ENCODE measurements at places on chromosomes 1 and 21.
A peak's percentile ranks its signal among the peaks of the same experiment; 100 is the strongest.

DNA sequence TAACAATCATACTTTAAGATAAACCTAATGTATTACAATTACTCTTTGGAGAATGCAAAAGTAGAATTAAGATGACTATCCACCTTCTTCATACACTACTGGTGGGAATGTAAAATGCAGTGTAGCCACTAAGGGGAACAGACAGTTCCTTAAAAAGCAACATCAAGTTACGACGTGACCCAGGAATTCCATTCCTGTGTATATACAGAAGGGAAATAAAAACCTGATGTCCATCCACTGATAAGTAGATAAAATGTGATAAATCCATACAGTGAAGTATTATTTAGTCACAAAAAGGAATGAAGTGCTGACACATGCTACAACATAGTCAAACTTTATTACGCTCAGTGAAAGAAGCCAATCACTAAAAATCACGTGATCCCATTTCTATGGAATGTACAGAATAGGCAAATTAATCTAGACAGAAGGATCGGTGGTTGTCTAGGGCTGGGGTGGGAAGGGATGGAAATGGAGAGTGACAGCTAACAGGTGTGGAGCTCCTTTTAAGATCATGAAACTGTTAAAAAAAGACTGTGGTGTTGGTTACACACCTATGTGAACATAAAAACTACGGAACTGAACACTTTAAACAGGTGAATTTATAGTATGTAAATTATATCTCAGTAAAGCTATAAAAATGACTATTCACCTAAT lies 42.1 kb downstream of the NRIP1 start:
- no peak overlapping the region for H3K4me3 ChIP-seq
- no peaks in the 10 kb centered on the region for H3K36me3 ChIP-seq
- no peak for DNase-seq
- H3K27me3 ChIP-seq, result no peaks in the 10 kb centered on the region
- H3K4me1 ChIP-seq, result peaks cover 11% of the 10 kb centered on the region

DNA sequence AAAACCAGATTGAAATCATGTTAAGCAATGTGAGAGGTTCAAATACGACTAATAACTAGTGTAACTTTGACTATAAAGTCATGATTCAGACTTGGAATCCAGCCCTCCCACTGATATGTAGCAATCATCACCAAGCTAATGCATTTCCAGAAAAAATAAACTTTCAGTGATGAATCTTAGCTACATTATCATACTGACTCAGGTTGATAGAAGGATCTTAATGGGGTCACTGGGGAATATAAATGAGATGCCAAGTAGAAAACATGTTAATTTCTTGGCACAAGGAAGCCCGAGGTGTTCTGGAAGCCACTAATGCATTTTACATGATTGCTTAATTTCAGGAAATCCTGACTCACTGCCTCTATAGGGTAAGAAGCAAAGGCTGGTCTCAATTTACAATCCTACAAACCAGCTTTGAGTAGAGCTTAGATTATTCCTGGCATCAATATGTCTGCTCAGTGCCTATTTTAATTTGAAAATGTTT lies 67.7 kb downstream of the SELENOF start:
- no peak overlapping the region for H3K4me3 ChIP-seq
- H3K36me3 ChIP-seq, result no peaks in the 10 kb centered on the region
- no peak for DNase-seq
- no peak overlapping the region for H3K27ac ChIP-seq

DNA sequence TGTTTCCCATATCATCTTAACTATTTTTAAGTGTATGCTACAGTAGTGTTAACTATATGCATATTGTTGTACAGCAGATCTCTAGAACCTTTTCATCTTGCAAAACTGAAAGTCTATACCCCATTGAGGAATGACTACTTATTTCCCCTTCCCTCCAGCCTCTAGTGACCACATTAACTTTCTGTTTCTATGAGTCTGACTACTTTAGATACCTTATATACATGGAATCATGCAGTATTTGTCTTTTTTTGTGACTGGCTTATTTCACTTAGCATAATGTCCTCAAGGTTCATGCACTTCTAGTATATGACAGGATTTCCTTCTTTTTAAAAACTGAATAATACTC lies 96.5 kb upstream of the BTG3 start:
- H3K4me3 ChIP-seq, result no peak overlapping the region
- DNase-seq, result no peak
- H3K27me3 ChIP-seq, result no peaks in the 10 kb centered on the region
- no peaks in the 10 kb centered on the region for H3K36me3 ChIP-seq
- H3K4me1 ChIP-seq, result no peaks in the 10 kb centered on the region
- H3K27ac ChIP-seq, result no peak overlapping the region

DNA sequence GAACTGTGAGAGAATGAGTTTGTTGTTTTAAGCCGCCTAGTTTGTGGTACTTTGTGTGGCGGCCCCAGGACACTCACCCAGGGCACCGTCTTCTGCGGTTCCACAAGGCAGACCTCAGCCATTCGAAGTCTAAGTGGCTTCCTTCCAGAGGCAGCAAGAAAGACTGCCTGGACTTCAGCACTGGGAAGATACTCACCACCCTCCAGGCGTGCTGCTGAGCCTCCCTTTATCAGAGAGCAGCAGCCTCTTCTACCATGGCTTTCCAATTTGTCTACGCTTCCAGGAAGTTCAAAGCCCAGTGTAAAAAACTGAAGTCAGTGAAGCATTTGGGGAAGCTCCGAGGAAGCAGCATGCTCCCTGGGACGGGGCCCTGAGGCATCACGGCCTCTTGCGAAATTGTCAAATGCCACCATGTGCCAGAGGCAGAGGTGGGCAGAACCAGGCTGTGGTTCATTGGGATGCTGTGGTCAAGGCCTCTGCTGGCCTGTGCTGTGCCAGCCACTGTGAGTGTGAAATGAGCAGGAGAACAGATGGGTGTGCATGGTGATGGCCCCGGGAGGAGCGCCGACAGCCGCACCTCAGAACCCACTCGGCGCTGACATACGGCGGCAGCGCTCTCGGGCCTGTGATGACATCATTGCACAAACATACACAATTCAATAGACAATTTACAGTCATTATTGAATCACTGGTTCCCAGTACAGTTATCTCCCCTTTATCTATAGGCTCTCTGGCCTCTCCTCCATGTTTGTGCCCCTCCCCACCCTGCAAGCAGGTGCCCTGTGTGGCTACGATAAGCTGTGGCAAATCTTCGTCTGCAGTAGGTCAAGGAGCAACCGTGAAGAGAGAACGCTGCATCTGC lies 110.4 kb downstream of the PDE9A start:
- H3K4me3 ChIP-seq, result no peak overlapping the region
- no peaks in the 10 kb centered on the region for H3K4me1 ChIP-seq
- no peak for DNase-seq
- no peak overlapping the region for H3K27ac ChIP-seq
- no peaks in the 10 kb centered on the region for H3K36me3 ChIP-seq

DNA sequence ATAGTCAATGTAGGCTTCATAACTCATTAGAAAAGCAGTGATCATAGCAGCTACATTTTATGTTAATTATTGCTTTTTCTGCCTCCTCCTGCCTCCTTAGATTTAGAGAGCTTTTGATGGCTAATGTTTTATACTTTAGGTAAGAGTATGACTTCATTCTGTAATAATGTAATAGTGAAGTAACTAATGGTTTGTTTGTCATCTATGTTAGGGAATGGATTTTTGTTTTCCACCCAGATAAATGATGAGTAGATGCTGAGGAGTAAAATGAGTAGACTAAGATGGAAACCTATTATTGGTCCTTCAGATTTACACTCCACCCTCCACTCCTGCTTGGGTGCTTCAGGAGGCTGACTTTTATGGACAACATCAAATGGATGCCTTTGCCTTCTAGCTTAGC lies 170.6 kb downstream of the CTH start:
- no peak overlapping the region for H3K4me3 ChIP-seq
- H3K27me3 ChIP-seq, result no peaks in the 10 kb centered on the region
- no peaks in the 10 kb centered on the region for H3K4me1 ChIP-seq
- no peak overlapping the region for H3K27ac ChIP-seq

DNA sequence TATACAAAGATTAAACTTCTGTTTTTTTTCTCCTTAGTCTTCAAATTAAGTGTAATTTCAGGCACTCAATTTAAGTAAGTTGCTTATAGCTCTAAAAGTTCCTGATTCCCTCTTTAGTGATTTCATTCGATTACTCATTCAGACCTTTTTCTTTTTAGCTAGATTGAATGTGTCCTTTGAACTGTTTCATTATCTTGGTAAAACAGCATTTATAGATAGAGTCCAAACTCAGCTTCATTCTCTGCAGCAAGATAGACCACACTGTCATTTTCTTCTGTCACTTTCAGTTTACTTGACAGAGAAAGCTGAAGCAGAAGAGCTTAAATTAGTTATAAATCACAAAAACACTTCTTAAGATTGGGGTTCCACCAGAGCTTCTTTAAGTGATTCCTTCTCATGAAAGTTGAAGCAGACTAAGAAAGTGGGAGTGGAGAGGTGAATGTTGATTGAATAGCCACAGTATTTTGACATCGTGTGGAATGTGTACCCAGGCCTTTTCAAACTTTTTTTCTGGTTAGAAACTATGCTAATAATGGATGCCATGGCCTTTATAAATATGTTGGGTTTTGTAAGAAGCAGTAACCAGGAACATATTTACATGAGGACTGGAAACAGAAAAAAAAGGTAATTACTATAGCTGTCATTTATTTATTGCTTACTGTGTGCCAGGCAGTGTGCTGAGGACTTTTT lies 52.2 kb downstream of the ZBTB40 start:
- peaks cover 6% of the 10 kb centered on the region for H3K4me1 ChIP-seq
- no peak overlapping the region for H3K4me3 ChIP-seq
- H3K27ac ChIP-seq, result no peak overlapping the region
- H3K27me3 ChIP-seq, result no peaks in the 10 kb centered on the region
- no peak for DNase-seq

GRCh38 chr1:23558140-23558871 lies 995 bp downstream of the ID3 start:
- no peaks in the 10 kb centered on the region for H3K36me3 ChIP-seq
- peaks cover 32% of the 10 kb centered on the region for H3K4me1 ChIP-seq

GRCh38 chr1:15296585-15297321 lies 49.7 kb downstream of the FHAD1 start:
- no peaks in the 10 kb centered on the region for H3K27me3 ChIP-seq
- H3K4me1 ChIP-seq, result peaks cover 16% of the 10 kb centered on the region
- DNase-seq, result no peak
- no peaks in the 10 kb centered on the region for H3K36me3 ChIP-seq

DNA sequence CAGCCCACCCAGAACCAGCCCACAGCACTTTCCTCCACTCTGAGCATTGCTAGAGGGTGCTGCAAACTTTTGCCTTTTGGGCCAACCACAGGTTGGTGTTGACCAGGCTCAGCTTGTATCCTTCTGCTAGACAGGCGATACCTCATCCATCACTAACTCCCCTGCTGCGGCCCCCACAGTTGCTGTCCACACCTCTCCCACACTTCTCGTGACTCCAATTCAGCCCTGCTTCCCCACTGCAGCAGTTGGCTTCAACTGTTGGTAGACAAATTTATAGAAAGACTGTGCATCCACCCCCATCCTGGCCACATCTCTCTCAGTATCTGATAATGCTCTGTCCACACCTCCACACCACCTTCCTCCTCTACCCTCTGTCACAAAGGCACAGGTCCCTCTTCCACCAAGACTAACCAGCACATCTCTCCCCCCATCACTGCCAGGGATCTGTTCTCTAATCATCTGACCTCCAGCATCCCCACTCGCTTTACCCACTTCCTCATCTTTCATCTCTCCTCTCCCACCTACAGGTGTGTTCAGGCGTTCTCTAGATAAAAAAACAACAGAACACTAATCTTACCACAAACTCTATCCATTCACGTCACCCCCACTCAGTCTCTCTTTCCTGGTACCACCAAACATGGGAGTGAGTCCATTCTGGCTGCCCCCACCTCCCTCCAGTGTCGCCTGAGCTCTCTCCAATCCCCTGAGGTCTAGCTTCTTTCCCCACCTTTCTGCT lies 15.8 kb upstream of the SLC25A44 start:
- no peaks in the 10 kb centered on the region for H3K27me3 ChIP-seq
- H3K4me1 ChIP-seq, result no peaks in the 10 kb centered on the region
- H3K4me3 ChIP-seq, result no peak overlapping the region
- H3K27ac ChIP-seq, result no peak overlapping the region

- H3K4me3 ChIP-seq, result no peak overlapping the region
- no peaks in the 10 kb centered on the region for H3K4me1 ChIP-seq
- peaks cover 12% of the 10 kb centered on the region for H3K36me3 ChIP-seq
- H3K27me3 ChIP-seq, result no peaks in the 10 kb centered on the region
- DNase-seq, result no peak
- no peak overlapping the region for H3K27ac ChIP-seq
Measured at GRCh38 chr1:84861516-84861915, 31.5 kb downstream of the LPAR3 start.

DNA sequence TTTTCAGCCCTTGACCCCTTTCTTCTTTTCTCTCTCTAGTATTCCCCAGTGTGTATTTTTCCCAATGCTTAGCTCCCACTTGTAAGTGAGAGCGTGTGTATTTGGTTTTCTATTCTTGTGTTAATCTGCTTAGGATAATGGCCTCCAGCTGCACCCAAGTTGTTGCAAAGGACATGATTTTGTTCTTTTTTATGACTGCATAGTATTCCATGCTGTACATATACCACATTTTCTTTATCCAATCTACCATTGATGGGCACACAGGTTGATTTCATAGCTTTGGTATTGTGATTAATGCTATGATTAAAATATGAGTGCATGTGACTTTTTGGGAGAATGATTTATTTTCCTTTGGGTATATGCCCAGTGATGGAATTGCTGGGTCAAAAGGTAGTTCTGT lies 104.8 kb downstream of the PDE4B start:
- no peak overlapping the region for H3K4me3 ChIP-seq
- no peak for DNase-seq
- H3K36me3 ChIP-seq, result no peaks in the 10 kb centered on the region
- H3K4me1 ChIP-seq, result no peaks in the 10 kb centered on the region

GRCh38 chr1:204565617-204566582 lies 49.7 kb downstream of the MDM4 start:
- peaks cover 27% of the 10 kb centered on the region for H3K36me3 ChIP-seq
- no peak overlapping the region for H3K4me3 ChIP-seq
- H3K4me1 ChIP-seq, result peaks cover 25% of the 10 kb centered on the region
- H3K27me3 ChIP-seq, result no peaks in the 10 kb centered on the region

- peak overlapping the region; percentile 63 for H3K27ac ChIP-seq
- peaks cover 12% of the 10 kb centered on the region for H3K4me1 ChIP-seq
- no peak for DNase-seq
Measured at GRCh38 chr1:161962091-161962887, 61.4 kb downstream of the OLFML2B start.

- H3K27ac ChIP-seq, result no peak overlapping the region
- no peak overlapping the region for H3K4me3 ChIP-seq
- no peaks in the 10 kb centered on the region for H3K27me3 ChIP-seq
- H3K4me1 ChIP-seq, result no peaks in the 10 kb centered on the region
Measured at GRCh38 chr1:164470996-164471395, 88.0 kb upstream of the PBX1 start.

GRCh38 chr1:232149287-232150201 lies 480.4 kb downstream of the SIPA1L2 start:
- no peaks in the 10 kb centered on the region for H3K36me3 ChIP-seq
- DNase-seq, result no peak

Data from esophagus squamous epithelium (tissue), 5 donors.